ENCODE measurements at places on chromosomes 4 and X.

DNA sequence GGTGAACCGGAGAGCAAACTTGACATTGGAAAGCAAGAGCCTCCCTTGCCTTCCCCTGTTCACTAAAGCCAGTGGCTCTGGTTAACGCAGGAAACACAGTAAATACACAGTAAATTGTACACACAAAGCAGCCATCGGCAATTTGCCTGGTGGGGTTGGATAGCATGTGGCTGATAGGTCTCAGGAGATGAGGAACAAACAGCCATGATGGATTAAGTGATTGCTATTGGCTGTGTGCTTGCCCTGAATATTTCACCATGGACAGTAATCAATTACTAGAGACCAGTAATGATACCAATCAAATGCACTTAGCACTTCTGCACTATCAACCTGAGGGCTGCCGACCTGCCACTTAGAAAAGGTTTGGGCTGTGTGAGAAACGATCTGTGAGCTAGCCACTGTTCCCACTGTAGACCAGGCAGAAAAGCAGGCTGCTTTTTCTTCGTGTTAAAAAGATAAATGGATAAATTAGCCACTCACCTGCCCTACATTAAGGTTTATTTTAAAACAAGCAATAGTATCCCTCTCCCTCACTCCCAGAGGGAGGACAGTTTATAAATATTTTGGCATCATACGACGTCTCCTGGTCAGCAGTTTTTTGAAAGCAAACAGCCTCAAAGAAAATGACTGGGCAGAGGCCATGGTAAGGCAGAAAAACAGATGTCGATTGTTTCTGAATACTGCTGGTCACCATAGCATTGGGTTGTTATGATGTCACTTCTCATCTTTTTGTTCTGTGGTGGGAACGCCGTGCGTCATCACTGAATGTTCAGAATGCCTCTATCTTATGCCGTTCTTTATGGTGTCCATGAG lies 167.1 kb downstream of the MAML3 start:
- no peak for DNase-seq

DNA sequence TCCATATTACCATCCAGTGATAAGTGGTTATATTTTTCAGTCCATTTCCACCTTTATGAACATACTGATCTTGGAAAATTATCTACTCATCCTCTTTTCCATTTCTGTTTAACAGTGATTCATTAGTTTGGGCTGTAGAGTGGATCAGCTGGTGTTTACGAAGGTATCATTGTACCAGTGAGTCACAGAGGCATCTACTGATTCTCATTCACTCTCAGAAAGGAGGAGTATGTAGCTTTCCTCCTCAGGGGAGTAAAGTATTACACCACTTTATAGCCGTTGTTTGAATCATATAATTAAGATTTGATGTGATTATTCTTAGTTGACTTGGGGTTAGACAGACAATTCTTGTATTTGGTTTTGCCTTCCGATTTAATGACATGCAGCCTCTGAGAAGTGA lies 74.7 kb downstream of the GALNT7 start:
- DNase-seq, result no peak

DNA sequence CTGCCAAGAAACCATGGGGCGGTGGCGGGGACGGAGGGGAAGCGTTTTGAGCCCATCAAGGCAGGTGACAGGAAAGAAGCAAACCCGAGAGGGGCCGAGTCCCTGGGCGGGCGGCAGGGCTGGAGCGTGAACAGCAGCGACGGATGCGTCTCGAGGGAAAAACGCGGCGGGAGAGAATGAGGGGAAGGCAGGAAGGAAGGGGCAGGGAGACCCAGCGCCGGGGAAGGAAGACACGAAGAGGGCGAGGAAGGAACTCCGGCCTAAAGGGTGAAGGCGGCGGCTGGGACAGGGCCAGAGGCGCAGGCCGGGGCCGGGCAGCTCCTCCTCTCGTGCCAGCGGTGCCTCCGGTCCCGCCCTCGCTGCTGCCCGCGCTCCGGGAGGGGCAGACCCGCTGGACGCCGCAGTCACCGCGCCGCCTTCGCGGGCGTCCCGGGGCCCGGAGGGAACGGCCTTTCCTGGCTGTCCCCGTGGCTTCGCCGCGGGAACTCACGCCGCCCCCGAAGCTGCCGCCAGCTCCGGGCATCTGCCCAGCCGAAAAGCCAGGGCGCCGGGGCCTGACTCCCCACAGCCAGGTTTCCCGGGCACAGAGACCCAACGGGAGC lies 751 bp upstream of the RGS12 start:
- no peak for DNase-seq

- DNase-seq, result no peak
These were observed 219.0 kb upstream of the FGF13 start for GRCh38 chrX:138930583-138930945.

DNA sequence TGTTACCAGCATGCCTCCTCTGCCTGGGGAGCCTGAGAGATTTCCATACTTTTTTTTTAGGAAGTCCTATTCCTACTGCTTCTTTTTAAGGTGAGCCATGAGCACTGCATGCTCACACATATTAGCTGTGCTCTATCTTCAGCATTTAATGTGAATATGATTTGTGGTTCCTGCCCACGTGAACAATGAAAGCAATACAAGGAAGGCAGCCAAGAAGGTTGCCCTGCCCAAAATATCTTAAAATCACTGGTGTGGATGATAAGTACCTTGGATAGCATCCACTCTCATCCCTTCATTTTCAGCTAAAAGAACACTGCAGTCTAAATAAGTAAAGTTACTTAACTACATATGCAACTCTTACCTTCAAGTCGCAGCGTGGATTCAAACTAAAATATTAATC lies 607.5 kb downstream of the PACRGL start:
- DNase-seq, result no peak

DNA sequence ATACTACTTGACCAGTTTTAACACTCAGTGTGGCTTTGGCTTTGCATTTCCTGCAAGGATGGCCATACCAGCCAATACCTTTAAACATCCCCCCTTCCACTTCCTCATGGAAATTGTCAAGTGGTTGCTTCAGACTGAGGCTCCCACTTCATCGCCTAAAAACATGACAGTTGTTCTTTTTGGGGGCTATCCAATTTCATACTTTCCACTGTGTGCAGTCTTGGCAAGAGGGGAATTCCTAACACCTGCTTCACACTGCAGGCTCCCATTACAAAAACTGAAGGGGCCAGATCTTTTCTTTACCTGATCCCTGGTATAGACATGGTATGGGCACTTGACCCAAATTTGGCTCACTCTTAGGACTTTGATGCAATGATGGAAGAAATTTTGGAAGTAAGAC lies 28.5 kb upstream of the TSR2 start:
- no peak for DNase-seq

GRCh38 chr4:47839259-47839658 lies 1.4 kb upstream of the CORIN start:
- DNase-seq, result no peak

- DNase-seq, result no peak
These were observed 132.0 kb downstream of the ANK2 start for GRCh38 chr4:113181289-113182007.

DNA sequence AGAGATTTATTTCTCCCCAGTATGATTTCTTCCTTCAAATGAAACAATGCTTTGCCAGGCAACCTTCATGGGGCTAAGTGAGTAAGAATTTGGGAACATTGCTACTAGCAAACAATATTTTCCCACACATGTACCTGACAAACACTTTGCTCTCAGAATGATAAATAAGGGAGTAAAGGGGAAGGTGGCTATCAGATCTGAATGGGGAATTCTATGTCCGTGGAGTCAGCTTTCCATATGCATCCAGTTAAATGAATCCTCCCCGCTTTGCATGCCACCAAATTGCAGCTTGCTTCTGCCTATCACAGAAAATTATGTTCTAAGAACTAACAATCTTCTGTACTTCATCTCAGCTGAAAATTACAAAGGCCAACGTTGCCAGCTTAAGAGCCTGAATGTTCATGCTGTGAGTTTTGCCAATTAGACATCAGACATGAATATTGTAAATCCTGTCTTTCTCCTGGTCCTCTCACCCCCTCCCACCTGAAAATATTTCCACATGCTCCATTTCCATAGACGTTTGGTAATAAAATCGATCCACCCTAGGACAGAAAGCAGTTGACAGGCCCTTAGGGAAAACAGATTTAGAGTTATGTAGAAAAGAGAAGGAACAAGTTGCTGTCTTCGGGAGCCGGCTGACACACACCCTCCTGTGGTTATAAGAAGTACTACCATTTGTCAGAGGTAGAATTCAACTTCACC lies 6.3 kb downstream of the MEPE start:
- peak; percentile 9 for DNase-seq

GRCh38 chrX:98398542-98398941 lies 1514.8 kb downstream of the RPA4 start:
- no peak for DNase-seq

DNA sequence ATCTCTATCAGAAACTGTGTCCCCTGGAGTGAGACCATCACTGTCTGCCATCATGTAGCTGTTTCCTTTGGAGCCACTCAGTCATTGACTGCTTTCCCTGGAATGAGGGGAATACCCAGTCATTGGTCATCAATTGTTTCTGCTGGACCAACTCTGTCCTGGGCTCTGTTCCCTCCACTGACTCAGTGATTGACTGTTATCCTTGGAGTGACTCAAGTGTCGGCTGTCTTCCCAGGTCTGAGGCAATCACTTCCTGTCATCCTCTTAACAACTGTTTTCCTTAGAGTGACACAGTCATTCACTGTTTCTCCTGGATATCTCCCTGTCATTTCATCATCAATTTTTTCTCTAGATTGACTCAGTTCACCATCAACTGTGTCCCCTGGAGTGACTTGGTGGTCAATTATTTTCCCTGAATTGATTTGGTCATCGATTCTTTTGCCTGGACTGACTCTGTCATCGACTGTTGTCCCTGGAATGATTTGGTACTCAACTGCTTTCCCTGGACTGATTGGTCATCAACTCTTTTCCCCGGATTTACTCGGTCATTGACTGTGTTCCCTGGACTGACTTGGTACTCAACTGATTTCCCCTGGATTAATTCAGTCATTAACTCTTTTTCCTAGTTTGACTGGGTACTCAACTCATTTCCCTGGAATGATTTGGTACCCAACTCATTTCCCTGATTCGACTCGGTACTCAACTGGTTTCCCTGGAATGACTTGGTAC lies 327.9 kb upstream of the VCX start:
- DNase-seq, result no peak

DNA sequence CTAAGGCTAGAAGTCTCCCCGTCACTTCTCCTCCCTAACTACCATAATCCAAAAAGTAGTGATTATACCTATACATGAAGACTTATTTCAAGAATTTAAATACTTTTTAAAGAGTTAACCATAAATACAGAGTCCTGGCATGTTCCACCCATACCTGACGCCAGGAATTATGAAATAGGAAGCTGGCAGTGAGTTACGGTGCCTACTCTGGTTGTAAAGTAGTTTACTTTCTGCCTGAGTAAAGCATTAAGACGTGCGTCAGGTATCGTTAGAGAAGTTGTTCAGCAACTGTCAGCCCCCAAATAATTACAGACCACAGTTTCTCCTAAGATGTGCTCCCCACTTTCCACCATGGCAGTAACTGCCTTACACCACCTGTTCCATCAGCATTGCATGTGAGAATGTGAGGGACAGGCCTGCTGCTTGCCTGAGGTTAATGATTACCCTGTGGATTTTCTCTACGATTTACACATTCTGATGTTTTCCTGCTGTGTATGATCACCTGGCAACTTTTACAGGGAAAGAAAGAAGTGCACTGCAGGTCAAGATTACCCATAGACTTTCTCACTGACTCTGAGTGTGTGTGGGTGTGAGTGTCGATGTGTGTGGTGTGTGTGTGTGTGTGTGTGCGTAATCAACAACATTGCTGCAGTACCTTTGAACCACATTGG lies 92.3 kb upstream of the SLC7A11 start:
- DNase-seq, result no peak

DNA sequence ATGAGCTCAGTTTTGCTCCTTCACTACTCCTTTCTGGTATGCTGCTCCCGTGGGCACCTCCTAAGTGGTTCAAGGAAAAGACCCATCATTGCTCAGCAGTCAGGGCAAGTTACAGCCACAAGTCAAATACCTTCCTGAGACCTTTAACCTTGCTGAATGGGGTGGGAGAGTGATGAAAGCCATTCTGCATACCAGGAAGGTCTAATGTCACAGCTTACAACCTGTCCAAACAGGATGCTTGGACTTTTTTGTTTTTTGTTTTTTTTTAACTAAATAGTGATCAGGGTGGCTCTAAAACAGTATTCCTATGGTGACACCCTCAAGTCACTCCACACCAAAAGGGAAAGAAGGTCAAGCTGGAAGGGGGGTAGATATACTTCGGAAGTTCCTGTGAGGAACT lies 93.1 kb downstream of the GPC3 start:
- DNase-seq, result peak; percentile 43

GRCh38 chr4:113339430-113339813 lies 290.0 kb downstream of the ANK2 start:
- DNase-seq, result no peak

- no peak for DNase-seq
These were observed 1442.8 kb upstream of the IGFBP7 start for GRCh38 chr4:58553031-58553430.

- DNase-seq, result no peak
These were observed 219.8 kb downstream of the ZNF674 start for GRCh38 chrX:46325312-46325877.

- no peak for DNase-seq
These were observed 174.5 kb downstream of the SMIM20 start for GRCh38 chr4:26088433-26088928.

DNA sequence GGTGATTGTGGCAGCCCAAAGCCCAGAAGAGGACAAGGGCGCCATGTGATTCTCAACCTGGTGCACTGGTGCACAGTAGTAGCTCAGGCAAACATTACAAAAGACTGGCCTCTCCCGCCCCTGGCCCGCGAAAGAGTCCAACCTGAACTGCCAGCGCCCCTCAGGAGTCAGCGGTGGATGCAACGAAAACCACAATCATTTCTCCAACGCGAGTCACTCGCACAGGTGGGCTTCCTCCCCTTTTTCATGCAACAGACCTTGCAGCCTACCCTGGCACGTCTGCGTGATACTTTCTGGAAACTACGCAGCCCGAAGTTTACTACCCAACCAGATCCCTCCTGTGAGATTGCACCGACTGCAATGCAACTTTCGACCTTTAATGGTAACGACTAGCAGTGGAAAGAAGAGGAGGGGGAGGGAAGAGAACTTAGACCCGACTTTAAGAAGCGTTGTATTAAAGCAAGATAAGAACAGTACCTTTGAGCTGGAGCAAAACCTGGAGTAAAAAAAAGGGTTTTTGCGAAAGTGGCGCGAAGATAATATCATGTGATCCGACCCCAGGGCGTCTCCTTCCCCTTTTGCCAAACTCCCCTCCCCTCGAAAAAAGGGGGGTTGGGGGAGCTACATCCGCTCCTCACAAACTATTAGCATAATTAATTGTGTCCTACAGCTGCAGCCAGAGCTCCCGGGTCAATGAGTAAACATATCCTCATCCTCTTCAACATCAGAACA lies 63.3 kb upstream of the CCDC160 start:
- DNase-seq, result peak; percentile 58

- DNase-seq, result no peak
These were observed 1565.6 kb downstream of the STIM2 start for GRCh38 chr4:28426251-28426650.

DNA sequence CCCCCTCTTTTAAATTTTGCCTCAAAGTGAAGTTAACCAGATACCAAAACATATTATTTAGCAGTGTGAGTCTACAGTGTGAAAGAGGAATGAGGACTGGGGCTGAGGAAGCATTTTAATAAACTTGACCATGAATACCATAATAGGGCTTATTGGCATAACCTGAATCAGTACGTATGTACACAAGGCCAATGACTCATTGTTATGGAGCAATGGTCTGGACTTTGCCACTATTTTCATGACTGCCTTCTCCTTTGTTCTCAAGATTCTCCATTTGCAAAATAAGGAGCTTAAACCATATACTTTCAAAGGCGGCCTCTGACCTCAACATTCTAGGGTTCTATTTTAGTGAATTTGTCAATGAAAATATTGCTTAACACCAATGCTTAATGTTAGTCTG lies 102.8 kb upstream of the OR13H1 start:
- no peak for DNase-seq

All from NT2/D1 (cell line).